A673 (cell line): ENCODE measurements at places on chromosomes 11 and 22. TPM values are rescaled to one million over a fixed set of nuclear protein-coding genes. Genes with fewer than 3 reads are reported as not detected.

The HMGXB4 gene
- 49.2 and 52.7 TPM in 2 replicates for total RNA-seq

DNA sequence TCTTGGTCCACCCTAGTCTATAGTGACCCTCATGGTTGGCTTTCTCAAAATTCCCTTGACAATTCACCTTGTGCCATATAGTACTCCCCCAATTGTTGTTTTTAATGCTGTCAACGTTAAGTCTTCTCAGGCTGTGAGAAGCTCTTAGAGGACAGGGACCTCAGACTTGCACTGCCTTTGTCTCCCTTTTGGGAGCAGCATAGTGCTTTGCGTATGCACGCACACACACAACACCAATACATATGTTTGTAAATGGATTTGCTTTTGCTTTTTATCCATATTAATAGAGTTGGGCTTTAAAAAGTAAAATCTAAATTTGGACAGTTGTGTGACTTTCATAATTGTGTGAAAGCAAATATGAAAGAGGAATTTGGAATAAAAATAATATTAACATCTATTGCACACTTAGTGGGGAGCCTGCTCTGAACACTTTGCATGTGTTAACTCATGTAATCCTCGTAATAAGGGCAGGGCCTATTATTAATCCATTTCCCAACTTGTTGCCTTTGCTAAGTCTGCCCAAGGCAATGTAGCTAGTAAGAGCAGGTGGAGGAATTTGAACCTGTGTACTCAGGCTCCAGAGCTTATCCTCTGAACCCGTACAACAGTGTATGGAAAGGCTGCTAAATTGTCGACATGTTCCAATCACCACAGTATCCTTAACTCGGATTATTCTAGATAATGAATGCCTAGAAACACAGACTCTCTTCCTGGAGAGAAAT, 257.7 kb upstream of the NARS2 start:
- DNase-seq = no peak
- no peaks in the 10 kb centered on the region for H3K4me1 ChIP-seq

GRCh38 chr22:23566705-23567475, 13.2 kb downstream of the IGLL1 start:
- peaks cover 14% of the 10 kb centered on the region for H3K27me3 ChIP-seq
- no peaks in the 10 kb centered on the region for H3K36me3 ChIP-seq
- H3K27ac ChIP-seq = no peak overlapping the region
- no peak for DNase-seq
- H3K4me1 ChIP-seq = peaks cover 5% of the 10 kb centered on the region
- H3K4me3 ChIP-seq = peak overlapping the region; percentile 44

The TAF1D gene
- total RNA-seq = 222 and 275 TPM in 2 replicates

DNA sequence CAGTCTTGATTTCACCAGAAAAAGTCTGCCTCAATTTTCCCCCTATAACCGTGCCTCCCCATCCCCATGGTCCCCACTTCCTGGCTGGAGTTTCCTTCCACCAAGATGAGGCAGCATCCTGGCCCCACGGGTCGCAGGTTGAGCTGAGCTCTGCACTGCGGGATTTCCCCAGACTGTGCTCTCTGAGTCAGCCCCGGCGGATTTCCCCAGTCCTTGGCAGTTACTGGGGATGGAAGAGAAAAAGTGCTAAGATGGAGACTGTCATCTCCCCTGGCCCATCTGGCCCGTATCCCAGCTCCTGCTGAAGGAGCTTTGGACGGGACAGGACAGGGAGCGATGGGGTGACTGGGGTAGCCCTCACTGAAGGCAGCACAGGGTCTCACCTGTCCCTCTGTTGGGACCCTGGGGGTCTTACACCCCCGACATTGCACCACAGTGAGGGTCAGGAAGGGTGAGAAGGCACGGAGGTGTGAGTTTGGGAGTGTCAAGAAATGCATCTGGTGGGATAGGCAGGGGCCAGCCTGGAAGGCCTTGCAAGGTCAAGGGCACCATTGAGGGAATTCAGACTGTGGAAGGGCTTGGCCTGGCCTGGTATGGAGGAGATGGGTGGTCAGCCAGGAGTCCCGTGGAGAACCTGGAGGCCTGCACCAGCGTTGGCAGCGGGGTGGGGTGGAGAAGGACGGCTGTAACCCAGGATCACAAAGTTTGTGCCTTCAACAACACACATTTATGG, 36.5 kb downstream of the NADSYN1 start:
- no peaks in the 10 kb centered on the region for H3K4me1 ChIP-seq
- H3K36me3 ChIP-seq = peaks cover 4% of the 10 kb centered on the region
- no peak for DNase-seq
- no peak overlapping the region for H3K4me3 ChIP-seq
- H3K27ac ChIP-seq = no peak overlapping the region
- no peaks in the 10 kb centered on the region for H3K27me3 ChIP-seq

The GDPD5 gene
- total RNA-seq = 1.4 and 3.5 TPM in 2 replicates
